RWPE2 (cell line): ENCODE measurements at places on chromosomes 1 and 21.

DNA sequence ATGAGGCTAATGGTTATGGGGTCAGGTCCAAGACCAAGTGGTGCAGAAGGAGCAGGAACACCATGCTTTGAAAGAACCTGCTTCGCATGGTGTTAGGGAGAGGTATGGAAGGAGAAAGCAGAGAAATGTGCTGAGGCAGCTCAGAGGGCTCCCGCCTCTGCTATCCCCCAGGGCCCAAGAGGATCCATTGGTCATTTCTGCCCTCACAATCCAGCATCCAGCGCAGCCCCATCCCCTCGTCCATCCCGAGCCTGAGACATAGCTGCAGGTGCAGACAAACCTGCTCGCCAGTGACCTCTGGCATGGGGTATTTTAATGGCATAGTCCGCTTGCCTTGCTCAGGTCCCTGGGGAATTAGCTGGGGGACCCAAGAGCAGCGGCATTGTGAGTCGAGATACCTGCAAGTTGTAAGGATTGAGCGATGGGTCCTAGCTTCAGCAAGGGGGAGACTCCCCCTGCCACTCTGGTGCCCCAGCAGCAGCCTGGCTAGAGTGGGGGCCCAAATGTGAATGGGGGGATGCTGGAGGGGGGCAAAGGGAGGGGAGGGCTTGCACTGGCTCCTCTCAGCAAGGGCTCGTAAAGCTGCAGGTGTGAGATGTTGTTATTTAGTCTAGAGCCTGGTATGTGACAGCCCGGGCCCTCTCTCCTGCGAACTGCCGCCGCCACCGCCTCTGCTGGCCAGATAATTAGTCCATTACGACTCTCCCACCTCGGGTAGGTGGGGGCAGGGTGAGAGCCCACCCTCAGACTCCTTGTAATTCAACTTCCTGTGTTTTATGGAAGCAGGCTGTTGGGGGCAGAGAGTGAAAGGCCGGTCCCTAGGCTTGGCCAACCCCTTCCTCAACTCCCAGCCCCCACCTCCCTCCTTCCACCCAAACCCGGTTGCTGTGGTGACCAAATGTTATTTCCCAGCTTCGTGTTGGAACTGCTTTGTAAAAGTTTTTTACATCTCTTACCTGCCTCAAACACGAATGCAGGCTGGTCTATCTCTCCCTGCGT is 118.8 kb downstream of the RNF220 start:
- no peaks in the 10 kb centered on the region for H3K36me3 ChIP-seq
- no peaks in the 10 kb centered on the region for H3K4me1 ChIP-seq
- no peak for DNase-seq

DNA sequence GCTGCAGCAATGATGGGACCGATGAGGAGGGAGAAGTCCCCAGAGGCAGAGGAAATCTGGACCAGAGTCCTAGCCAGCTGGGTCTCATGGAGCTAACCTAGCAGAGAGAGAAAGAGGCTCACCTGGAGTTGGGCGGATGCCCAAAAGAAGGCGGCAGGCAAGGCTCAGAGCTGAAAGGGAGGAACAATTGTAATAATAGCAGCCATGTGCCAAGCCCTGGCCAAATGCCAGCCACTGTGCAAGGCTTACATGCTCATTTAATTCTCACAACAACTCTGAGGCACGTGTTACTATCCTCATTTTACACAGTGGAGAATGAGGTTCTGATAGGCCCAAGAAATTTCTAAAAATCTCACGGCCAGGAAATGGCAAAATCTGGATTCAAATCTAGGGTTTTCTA is 50.0 kb upstream of the ZNF648 start:
- H3K36me3 ChIP-seq: no peaks in the 10 kb centered on the region
- H3K27me3 ChIP-seq: no peaks in the 10 kb centered on the region
- no peaks in the 10 kb centered on the region for H3K4me1 ChIP-seq
- H3K27ac ChIP-seq: no peak overlapping the region
- H3K4me3 ChIP-seq: no peak overlapping the region

GRCh38 chr1:41758904-41759548 is 159.7 kb downstream of the HIVEP3 start:
- H3K4me1 ChIP-seq: peaks cover 6% of the 10 kb centered on the region
- DNase-seq: no peak
- no peaks in the 10 kb centered on the region for H3K36me3 ChIP-seq
- H3K4me3 ChIP-seq: no peak overlapping the region
- H3K27ac ChIP-seq: peak overlapping the region; percentile 77

- H3K36me3 ChIP-seq: peaks cover 21% of the 10 kb centered on the region
- H3K27ac ChIP-seq: no peak overlapping the region
- DNase-seq: no peak
- H3K27me3 ChIP-seq: no peaks in the 10 kb centered on the region
Measured at GRCh38 chr1:149942207-149942606, 5.5 kb upstream of the MTMR11 start.

GRCh38 chr1:153883223-153883622 is 39.5 kb downstream of the GATAD2B start:
- peaks cover 8% of the 10 kb centered on the region for H3K4me1 ChIP-seq
- no peak for DNase-seq
- H3K27ac ChIP-seq: no peak overlapping the region
- peaks cover 13% of the 10 kb centered on the region; the same call in 1 of the 2 replicates for H3K36me3 ChIP-seq
- no peaks in the 10 kb centered on the region for H3K27me3 ChIP-seq

DNA sequence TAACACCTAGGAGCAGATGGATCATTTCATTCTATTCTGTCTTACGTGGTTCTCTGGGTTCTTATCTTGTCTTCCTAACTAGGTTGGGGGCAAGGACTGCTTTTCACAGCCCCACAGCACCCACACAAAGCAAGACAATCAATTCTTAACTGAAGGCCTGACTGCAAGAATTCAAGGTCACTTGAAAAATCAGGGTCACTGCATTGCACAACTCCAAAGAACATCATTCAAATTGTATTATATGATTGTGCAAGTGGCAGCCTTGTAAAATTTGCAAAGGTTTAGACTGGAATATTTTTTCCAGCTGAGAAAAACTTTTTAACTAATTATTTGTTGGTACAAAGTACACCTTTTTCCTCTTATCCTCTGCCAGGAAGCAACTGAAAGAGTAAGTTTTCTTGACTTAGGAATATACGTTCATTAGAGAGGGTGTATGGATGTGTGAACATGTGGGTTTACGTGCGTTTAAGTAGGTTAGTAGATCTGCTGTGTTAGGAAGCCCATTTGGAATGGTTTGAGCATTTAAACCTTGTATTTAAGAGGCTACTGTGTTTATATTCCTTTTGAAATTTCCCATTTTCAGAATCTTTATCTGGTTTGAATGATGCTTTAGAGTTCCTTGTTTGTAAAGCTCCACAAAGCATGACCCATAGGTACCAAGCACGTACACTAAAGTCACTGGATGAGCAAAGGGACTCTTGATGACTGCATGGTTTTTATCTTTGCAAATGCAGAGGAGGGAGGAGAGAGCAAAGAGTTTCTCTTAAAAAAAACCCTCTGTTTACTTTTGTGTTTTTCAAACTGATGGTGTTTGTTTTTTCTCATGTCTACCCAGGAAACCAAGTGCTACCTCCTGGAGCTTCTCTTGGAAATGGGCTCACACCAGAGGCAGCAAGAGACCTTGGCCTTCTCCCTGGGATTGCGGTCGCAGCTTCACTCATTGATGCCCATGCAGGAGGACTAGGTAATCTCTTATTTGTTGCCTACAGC is 214.9 kb downstream of the FGGY start:
- H3K4me1 ChIP-seq: no peaks in the 10 kb centered on the region
- no peak for DNase-seq
- no peaks in the 10 kb centered on the region for H3K27me3 ChIP-seq
- H3K27ac ChIP-seq: no peak overlapping the region

DNA sequence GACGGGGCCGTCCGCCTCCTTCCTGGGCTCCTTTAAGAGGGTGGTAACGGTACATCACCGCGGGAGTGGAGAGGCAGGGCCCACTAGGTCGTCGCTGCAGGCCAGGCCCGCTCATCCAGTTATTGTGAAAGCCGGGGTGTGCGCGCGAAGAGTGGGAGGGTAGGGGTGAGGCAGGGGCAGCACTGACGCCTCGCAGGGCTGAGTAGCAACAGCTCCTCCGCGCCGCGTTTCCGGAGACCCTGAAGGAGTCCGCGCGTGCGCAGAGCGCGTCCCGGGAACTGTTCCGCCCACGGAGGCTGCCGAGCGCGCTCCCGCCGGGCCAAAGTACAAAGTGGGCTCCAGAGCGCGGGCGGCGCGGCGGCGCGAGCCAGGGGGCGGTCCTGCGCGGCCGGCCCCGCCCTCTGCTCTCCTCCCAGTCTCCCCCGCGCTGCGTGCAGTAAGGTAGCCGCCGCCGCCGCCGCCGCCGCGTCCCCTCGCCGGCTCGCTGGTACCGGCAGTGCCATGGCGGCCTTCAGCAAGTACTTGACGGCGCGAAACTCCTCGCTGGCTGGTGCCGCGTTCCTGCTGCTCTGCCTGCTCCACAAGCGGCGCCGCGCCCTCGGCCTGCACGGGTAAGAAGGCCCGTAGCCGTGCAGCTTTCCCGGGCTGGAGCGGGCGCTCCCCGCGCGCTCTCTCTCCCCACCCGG is at the start of gene ABCD3:
Gene ABCD3 (plus strand): TSS at position 412 of the 686 bp plus-strand sequence. CDS start 90 bp downstream, at position 502.
- peaks cover 30% of the 10 kb centered on the region for H3K4me1 ChIP-seq
- peak within 1 kb of the TSS; percentile 73 for H3K4me3 ChIP-seq
- DNase-seq: peak; percentile 96

DNA sequence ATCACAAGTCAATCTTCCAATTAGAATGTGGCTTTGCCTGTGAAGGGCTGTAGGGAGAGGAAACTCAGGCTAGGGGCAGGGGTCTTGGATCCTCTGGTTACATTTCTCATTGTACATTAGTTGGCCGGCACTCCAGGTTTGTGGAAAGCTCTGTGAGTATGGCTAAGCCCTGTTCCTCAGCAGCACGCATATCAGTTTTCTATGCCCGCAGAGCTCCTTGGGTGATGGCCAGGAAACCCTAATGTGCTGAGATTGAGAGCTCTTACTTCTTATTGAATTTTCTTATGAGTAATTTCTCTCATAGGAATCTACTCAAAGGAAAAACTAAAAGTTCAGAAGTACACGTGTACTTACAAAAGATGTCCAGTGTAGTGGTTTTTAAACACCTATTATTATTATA is 30.7 kb upstream of the STMN1 start:
- no peak overlapping the region for H3K4me3 ChIP-seq
- no peak for DNase-seq
- H3K27me3 ChIP-seq: no peaks in the 10 kb centered on the region
- H3K27ac ChIP-seq: no peak overlapping the region
- no peaks in the 10 kb centered on the region for H3K4me1 ChIP-seq
- H3K36me3 ChIP-seq: no peaks in the 10 kb centered on the region

- H3K36me3 ChIP-seq: peaks cover 8% of the 10 kb centered on the region
- no peaks in the 10 kb centered on the region for H3K27me3 ChIP-seq
- H3K4me3 ChIP-seq: no peak overlapping the region
Measured at GRCh38 chr1:176032040-176032645, 174.9 kb downstream of the COP1 start.

GRCh38 chr1:53562981-53563379 is 103.8 kb downstream of the DMRTB1 start:
- H3K4me1 ChIP-seq: no peaks in the 10 kb centered on the region
- H3K36me3 ChIP-seq: no peaks in the 10 kb centered on the region
- no peak overlapping the region for H3K27ac ChIP-seq
- H3K27me3 ChIP-seq: peaks cover 12% of the 10 kb centered on the region

DNA sequence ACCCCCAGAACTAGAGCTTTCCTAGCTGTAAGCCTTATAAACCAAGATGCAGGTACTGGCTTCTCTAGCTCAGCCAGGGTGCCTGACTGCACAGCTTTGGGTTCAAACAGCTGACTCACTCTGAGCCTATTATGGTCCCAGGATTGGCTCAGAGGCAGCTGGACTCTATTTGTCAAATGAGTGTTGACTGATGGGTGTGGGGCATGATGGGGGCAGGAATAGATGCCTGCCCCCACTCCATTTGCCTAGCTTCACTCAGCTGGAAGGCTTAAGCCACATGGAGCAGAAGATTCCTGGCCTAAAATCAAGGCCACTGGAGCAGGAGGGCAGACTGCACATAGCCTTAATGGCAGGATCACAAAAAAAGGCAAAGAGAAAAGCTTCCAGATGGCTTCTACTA is 90.5 kb downstream of the PIK3R3 start:
- DNase-seq: no peak
- peaks cover 13% of the 10 kb centered on the region for H3K36me3 ChIP-seq
- no peak overlapping the region for H3K27ac ChIP-seq

GRCh38 chr1:62237950-62238374 is 43.3 kb downstream of the L1TD1 start:
- no peak overlapping the region for H3K4me3 ChIP-seq
- H3K27ac ChIP-seq: peak overlapping the region; percentile 94
- DNase-seq: no peak
- no peaks in the 10 kb centered on the region for H3K27me3 ChIP-seq
- H3K4me1 ChIP-seq: peaks cover 48% of the 10 kb centered on the region

DNA sequence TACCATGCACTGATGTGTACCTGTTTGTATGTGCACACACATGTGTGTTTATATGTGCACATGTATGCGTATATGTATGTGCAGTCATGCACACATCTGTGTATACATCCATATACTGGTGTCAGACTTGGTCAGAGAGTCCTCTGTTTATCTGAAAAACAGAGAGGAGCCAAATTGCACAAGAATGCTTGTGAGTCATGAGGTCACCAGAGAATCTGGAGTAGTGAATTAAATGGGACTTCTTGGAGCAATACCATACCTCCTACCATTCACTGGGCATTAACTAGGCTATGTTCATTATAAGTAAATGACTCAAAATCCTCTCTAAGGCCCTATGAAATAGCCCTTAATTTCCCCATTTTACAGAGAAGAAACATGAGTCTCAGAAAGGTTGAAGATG is 272.1 kb upstream of the C1orf87 start:
- no peak for DNase-seq
- H3K27ac ChIP-seq: no peak overlapping the region
- H3K4me1 ChIP-seq: no peaks in the 10 kb centered on the region
- H3K4me3 ChIP-seq: no peak overlapping the region

DNA sequence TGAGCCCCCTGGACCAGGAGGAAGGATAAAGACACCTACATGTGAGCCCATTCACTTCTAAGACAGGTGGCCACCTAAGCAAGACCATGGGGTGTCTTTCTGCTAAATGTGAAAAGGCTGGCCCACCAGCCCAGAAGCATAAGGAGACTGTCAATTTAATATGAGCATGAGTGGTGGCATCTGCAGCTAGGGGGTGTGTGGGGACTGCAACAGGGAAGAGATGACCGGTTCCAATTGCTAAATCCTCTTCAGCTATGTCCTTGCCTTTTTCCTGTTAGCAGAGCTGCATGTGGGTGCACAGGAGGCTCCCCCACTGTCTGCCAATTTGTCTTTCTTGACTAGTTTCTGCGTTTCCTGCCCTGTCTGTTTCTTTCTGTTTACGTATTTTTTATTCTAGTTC is 22.3 kb upstream of the BMP8A start:
- H3K27ac ChIP-seq: no peak overlapping the region
- H3K36me3 ChIP-seq: peaks cover 86% of the 10 kb centered on the region
- no peaks in the 10 kb centered on the region for H3K4me1 ChIP-seq
- H3K4me3 ChIP-seq: no peak overlapping the region
- H3K27me3 ChIP-seq: peaks cover 2% of the 10 kb centered on the region

DNA sequence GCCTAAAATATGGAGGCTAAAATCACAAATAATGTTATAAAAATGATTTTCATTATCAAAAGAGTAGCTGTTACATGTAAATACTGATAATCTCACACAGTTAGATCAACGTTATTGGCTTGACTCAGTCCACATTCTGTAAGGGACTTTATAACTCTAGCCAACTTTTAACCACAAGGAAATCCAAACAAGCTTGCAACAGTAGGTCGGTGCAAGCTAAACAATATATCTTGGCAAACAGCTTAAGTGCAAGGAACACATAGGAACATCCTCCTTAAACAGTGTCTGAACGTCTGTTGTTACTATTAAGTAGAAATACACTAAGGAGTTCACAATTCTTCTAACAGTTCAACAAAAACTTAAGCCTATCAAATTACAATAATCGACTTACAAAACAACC is 126.7 kb downstream of the EIF4G3 start:
- no peaks in the 10 kb centered on the region for H3K4me1 ChIP-seq
- H3K4me3 ChIP-seq: no peak overlapping the region
- H3K27me3 ChIP-seq: no peaks in the 10 kb centered on the region
